Left lobe of liver (tissue), 2 donors: ENCODE measurements at places on chromosomes 1 and 21. TPM values are rescaled to one million over a fixed set of nuclear protein-coding genes. Genes with fewer than 3 reads are reported as not detected.

GRCh38 chr1:8107897-8108296, 81.8 kb upstream of the ERRFI1 start:
- DNase-seq: no peak

- DNase-seq: no peak
Observed at GRCh38 chr1:101174722-101175121, 62.1 kb upstream of the S1PR1 start.

DNA sequence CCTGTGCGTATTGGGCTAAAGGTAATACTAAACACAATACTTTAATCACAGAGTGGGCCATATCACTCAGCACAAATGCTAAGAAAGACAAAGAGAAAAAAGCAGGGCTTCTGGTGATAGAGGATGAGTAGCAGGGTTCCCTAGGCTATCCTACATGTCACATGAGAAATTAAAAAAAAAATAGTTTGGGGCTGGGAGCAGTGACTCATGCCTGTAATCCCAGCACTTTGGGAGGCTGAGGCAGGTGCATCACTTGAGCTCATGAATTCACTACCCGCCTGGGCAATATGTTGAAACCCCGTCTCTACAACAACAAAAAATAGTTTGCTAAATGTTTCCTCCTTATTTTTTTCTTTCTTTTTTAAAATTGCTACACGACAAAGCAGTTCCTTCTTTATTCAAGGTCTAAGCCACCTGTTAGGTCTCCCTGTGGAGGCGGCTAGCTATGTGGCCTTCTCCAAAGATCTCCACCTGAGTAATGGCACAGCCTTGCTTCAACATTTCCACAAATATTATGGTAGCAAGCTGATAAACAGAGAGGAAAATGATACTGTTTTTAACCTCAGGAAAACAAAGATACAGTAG, 1.5 kb downstream of the ENSA start:
- no peak for DNase-seq

ADAMTS4 gene
- 1.1 TPM for total RNA-seq

ADCY10 gene
- total RNA-seq: 5.5 TPM

DNA sequence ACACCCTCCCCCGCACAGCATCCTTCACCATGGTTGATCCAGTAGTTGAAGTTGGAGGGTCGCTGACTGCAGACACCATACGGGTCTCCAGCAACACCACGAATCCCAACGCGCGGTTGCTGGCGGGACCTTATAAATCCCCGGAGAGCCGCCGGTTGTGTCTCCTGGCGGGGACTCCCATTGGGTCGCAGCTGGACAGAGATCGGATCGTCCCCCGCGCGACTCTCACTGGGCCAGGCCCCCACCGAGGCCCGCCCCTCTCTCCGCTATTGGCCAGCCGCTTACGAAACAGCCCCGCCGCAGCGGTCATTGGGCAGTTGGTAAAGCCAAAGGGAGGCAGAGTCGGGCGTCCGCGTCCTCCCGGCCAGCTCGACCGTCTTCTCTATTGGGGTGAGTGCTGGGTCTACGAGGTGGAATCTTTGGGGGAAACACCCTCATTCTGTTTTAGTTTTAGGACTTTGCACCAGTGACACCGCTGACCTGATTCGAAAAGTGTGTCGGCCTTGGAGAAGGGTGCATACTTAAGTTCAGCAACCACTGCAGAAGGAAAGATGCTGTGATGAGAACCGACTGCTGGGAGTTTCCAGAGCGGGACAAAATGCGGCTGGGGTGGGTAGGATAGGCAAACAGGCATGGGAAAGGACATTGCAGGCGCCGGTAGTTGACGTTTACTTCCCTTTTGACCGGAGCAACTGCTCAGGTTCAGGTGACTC, 27.4 kb downstream of the RABIF start:
- DNase-seq: peak; percentile 96

MYBPH gene
- not detected for total RNA-seq

GRCh38 chr1:4006676-4007374, 106.8 kb upstream of the C1orf174 start:
- no peak for DNase-seq

GRCh38 chr1:191579019-191579418, 579.2 kb upstream of the RGS18 start:
- no peak for DNase-seq

DNA sequence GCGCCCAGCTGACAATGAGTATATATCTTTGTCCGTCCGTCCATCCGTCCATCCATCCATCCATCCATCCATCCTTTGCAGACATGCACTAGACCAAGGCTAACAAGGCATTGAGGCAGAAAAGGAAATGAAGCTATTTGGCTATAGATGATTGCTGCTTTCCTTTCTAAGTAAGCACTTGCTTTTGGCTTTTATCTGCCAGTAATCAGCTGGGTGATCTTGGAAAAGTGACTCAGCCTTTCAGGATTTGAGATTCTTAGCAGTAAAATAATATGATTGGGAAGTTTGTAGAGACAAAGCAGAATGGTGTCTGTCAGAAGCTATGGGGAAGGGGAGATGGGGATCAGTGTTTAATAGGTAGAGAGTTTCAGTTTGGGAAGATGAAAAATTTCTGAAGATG, 22.7 kb downstream of the ZFYVE9 start:
- DNase-seq: no peak

- DNase-seq: no peak
Observed at GRCh38 chr1:45995298-45995697, 137.1 kb downstream of the PIK3R3 start.

DNA sequence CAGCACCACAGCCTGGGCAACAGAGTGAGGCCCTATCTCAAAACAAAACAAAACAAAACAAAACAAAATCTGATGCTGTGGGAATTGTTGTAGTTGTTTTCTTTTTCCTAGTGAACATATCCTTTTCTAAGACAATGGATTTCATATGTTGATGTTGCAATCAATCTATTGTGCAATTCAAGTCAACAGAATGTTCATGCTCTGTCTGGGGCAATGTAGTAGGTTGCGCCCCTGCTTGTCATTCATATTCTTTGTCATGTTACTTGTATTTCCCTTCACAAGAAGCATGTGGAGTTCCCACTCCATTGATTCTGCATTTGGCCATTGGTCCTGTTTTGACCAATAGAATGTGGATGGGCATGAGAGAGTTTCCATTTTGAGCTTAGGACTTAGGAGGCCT, 223.9 kb downstream of the DUSP10 start:
- DNase-seq: no peak

GRCh38 chr1:228077565-228078330, 4.8 kb upstream of the ARF1 start:
- DNase-seq: no peak

DNA sequence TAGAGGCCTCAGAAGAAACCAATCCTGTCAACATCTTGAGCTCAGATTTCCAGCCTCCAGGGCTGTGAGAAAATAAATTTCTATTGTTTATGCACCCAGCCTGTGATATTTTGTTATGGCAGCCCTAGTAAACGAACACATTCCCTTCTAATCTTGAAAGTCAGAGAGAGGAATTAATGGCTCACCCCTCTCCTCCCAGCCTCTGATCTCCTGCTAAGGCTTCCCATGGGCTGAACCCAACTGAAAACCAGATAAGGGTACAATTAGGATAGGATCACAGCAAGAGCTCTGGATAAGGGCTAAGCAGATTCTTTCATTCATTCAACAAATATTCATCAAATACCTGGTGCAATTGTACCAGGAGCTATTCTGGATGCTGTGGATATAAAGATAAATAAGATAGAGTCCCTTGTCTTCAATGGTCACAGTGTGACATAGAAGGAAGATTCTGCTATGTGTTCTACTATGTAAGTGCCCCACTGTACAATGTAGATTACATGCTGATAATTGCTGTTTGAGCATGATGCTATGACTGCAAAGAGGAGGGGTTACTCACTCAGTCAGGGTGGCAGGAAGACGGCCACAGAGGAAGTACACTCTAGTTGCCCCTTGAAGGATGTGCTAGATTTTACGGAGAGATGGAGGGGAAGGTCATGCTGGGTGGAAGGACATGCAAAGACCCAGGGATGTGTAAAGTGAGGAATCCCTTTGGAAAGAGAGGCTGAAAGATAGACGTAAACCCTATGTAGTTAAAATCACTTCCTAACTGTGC, 203.3 kb upstream of the JUN start:
- DNase-seq: no peak

UMODL1 gene
- 0.18 TPM for total RNA-seq

DNA sequence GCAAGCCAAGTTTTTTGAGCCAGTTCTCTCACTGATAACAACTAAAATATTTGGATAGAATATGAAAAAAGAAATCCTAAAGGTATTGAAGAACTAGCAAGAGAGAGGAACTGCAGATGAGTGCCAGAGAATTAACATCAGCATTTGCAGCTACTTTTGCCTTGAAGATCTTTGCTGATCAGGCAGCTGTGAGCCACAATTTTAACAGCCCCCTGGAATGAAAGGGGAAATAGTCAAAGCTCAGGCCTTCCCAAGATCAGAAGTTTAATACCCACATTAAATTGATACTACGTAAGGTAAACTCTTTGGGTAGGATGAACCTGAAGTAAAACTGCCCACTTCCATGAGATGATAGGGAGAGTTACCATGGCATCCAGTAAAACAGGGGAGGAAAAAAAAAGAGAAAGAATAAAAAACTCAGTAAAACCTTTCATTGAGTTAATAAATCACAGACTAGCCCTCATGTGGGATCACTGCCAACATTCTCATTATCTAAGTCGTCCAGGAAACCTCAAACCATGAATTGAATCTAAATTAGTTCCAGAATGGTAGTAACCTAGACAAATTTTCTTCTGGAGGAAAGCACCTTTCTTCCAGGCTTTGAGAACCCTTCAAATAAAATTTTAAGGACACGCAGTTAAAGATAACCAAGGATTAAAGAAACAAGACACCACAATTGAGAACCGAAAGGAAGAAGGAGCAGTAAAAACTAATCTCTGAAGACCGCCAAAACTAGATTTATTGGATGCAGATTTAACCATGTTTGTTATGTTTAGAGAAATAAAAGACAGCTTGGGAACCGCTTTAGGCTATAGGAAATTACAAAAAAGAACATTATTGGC, 28.3 kb downstream of the SCP2 start:
- DNase-seq: no peak

DNA sequence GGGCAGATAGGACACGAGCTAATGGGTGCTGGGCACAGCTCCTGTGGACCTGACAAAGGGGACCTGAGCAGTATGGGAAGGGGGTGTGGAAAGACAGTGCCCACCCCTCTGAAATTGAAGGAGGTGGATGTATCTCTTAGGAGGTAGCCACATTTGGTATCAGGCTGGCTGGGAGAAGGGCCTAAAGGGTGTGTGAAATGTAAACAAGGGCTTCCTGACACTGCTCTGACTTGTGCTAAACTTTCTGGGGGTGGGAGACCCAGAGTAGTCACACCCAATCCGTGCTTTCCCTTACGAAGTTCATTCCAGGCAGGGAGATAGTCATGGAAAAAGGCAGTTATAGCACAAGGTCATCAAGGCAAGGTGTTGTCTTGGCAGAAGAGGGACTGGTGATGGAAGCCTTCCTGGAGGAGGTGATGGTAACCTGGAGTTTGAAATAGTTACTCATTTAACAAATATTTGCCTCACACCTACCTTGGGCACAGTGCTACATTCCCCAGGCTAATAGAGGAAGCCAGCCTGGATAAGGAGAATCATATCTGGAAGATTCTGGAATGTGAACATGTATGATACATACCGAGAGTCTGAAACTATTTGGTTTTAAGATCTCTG, 5.3 kb upstream of the CCDC24 start:
- DNase-seq: no peak

- DNase-seq: no peak
Observed at GRCh38 chr1:28537457-28538199, 15.3 kb upstream of the TRNAU1AP start.

DNA sequence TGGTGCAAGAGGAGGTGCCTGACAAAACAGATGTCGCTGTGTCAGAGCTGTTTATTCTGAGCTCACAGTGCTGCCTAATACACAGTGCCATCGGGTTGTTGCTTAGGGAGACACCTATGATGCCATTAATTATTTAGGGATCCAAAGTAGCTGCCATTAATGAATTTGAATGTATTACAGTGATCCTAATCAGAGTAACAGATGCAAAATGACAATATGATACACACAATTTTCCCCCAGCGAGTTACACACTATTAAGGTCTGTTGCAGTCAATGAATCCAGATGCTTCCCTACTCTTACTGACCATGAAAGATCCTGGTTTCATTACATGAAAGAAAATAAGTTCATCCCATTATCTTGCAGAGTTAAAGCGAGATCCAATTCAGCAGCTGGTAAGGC, 91.3 kb downstream of the RWDD3 start:
- DNase-seq: no peak

FAM131C gene
- not detected for total RNA-seq

TSPEAR gene
- total RNA-seq: not detected

GRCh38 chr1:57254022-57254421, 169.8 kb downstream of the DAB1 start:
- no peak for DNase-seq

DNA sequence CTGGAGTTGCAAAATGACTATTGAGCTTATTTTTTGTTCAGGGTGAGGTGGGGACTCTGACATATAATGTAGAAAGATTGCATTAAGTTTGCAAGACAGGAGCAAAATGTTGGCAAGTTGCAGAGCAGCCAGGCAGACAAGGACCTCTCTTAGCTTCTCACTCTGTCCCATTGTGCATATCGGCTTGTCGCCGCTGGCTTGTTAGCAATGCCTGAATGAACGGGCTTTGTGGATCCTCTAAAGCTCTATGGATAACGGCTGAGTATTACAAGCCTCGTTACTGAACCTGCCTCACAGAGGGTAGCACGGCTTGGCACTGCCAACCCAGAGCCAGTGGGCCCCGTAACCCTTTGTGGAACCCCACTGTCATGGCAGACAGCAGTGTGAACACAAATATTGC, 68.4 kb downstream of the TNR start:
- no peak for DNase-seq

DNA sequence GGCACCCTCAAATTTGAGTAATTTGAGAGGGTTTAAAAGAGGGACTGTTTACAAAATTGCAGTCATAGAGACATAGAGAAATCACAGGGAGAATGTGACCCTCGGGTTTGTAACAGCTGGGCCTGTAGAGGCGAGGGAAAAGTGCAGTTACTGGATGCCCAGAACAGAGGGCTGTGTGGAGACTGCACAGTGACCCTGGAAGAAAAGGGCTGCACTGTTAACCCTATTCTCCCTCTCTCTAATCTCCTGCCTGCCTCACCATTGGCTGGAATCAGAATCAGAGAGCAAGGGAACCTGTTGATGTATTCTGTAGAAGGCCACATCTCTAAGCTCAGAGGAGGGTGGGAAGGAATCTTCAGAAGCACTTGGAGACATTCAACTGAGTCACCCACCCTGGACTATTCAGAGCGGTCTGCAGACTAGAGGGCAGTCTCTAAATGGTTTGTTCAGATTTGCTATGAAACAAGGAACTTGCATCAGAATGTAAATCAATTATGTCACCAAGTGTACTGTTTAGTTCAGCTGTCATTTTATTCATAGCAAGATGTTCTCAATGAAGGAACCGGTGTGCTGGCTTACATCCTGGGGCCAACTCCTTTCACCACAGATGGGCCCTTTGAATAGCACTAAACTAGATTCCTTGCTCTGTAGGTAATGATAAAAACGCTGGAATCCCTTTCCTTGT, 132.2 kb upstream of the HOOK1 start:
- DNase-seq: no peak

KIRREL1 gene
- total RNA-seq: 2.2 TPM

- no peak for DNase-seq
Observed at GRCh38 chr1:208851366-208851765, 607.2 kb upstream of the PLXNA2 start.

- DNase-seq: peak; percentile 30
Observed at GRCh38 chr1:47519971-47520370, 82.1 kb downstream of the FOXD2 start.

DCAF6 gene
- total RNA-seq: 49.0 TPM

- DNase-seq: no peak
Observed at GRCh38 chr1:226332947-226333346, 24.0 kb upstream of the LIN9 start.
